Small intestine (tissue), 16 donors: ENCODE measurements at places on chromosomes 2 and 18.

- no peaks in the 10 kb centered on the region for H3K27me3 ChIP-seq
- no peak overlapping the region for H3K27ac ChIP-seq
- H3K4me3 ChIP-seq = no peak overlapping the region
- H3K4me1 ChIP-seq = no peaks in the 10 kb centered on the region
- DNase-seq = no peak
- H3K36me3 ChIP-seq = no peaks in the 10 kb centered on the region
These were observed 390.7 kb downstream of the METTL4 start for GRCh38 chr18:2180586-2180985.

- H3K4me3 ChIP-seq = no peak overlapping the region
- H3K4me1 ChIP-seq = no peaks in the 10 kb centered on the region
- no peaks in the 10 kb centered on the region for H3K27me3 ChIP-seq
These were observed 237.9 kb downstream of the HAUS1 start for GRCh38 chr18:46341986-46342525.

GRCh38 chr2:46878240-46878877, 37.2 kb downstream of the MCFD2 start:
- no peak for DNase-seq
- no peak overlapping the region for H3K27ac ChIP-seq
- H3K4me3 ChIP-seq = no peak overlapping the region
- H3K27me3 ChIP-seq = no peaks in the 10 kb centered on the region
- no peaks in the 10 kb centered on the region for H3K36me3 ChIP-seq
- H3K4me1 ChIP-seq = no peaks in the 10 kb centered on the region

- H3K27ac ChIP-seq = no peak overlapping the region
- H3K36me3 ChIP-seq = no peaks in the 10 kb centered on the region
These were observed 48.5 kb downstream of the CDK15 start for GRCh38 chr2:201854841-201855240.
